CD8-positive, alpha-beta memory T cell (primary cell): ENCODE measurements at places on chromosomes 16 and 17. TPM values are rescaled to one million over a fixed set of nuclear protein-coding genes. Genes with fewer than 3 reads are reported as not detected.

DNA sequence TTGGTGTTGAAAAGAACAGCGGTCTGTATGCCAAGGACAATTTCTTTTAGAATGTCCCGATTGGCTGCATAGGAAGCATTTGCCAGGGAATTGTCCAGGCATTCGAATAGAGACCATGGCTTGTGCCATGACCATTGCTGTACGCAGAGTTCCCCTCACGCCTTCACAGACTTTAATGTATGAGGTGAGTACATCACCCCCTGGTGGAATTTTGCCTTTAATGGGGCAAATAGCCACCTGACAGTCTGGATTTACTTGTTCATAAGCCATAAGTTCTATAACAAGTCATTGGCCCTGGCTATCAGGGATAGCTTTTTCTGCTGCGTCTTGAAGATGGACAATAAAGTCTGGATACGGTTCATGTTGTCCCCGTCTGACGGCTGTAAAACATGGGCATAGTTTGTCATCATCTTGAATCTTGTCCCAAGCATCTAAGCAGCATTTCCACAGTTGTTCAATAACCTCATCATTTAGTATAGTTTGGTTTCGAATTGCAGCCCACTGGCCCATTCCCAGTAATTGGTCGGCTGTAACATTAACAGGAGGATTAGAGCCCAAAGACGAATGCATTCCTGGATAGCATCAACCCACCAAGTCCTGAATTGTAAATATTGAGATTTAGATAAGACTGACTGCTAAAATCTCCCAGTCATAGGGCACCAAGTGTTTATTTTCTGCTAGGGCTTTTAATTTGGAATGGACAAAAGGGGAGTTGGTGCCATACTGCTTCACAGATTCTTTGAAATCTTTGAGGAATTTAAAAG, 67.7 kb upstream of the ARL4D start:
- no peak for DNase-seq

Gene HYDIN
- not detected for total RNA-seq

GRCh38 chr17:17933775-17934174, 38.4 kb downstream of the TOM1L2 start:
- no peak for DNase-seq

DNA sequence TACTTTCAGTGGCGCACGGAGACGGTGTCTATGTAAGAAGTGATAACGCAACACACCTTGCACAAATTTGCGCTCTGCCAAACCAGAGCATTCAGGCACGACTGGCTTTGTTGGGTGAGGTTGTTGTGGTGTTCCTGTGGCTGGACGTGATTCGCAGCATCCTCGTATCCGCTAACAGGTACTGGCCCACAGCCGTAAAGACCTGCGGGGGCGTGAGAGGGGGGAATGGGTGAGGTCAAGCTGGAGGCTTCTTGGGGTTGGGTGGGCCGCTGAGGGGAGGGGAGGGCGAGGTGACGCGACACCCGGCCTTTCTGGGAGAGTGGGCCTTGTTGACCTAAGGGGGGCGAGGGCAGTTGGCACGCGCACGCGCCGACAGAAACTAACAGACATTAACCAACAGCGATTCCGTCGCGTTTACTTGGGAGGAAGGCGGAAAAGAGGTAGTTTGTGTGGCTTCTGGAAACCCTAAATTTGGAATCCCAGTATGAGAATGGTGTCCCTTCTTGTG, 510.9 kb downstream of the KCNJ18 start:
- no peak for DNase-seq

GRCh38 chr16:23128056-23128455, 21.2 kb downstream of the USP31 start:
- DNase-seq, result no peak

DNA sequence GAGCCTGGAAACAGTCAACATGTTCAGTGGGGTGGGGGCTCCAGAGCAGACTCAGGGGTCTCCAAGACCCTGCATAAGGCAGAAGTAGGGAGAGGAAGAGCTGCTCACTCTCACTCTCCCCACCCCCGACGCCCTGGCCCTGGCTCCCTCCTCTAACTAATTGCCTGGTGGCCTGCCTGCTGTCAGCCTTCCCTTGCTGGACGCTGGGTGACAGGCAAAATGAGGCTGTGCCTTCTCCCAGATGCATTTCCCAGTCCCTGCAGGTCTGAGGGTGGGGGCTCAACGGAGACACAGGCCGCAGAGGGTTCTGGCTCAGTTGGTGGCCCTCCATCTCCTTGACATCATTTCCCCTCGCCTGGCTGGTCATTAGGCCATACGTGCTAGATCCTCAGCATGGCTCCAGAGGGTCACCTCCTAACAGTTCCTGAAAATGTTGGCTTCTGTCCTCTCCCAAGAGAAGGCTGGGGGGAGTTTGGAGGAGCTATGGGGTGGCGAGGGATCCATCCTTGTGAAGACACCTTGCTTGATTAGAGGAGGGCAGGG, 1.4 kb downstream of the FMNL1 start:
- no peak for DNase-seq

Gene KRT31
- not detected for total RNA-seq

DNA sequence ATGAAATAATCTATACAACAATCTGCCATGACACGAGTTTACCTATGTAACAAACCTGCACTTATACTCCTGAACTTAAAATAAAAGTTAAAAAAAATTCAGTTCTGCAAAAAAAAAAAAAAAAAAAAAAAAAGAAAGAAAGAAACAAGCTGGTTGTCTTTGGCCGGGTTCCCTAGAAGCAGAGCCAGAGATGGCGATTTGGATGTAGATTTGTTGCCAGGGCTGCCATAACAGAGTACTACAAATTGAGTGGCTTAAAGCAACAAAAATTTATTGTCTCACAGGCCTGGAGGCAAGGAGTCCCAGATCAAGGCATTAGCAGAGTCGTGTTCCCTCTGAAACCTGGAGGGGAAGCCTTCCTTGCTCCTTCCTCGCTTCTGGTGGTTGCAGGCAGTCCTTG, 20.4 kb downstream of the SYT17 start:
- DNase-seq, result no peak

DNA sequence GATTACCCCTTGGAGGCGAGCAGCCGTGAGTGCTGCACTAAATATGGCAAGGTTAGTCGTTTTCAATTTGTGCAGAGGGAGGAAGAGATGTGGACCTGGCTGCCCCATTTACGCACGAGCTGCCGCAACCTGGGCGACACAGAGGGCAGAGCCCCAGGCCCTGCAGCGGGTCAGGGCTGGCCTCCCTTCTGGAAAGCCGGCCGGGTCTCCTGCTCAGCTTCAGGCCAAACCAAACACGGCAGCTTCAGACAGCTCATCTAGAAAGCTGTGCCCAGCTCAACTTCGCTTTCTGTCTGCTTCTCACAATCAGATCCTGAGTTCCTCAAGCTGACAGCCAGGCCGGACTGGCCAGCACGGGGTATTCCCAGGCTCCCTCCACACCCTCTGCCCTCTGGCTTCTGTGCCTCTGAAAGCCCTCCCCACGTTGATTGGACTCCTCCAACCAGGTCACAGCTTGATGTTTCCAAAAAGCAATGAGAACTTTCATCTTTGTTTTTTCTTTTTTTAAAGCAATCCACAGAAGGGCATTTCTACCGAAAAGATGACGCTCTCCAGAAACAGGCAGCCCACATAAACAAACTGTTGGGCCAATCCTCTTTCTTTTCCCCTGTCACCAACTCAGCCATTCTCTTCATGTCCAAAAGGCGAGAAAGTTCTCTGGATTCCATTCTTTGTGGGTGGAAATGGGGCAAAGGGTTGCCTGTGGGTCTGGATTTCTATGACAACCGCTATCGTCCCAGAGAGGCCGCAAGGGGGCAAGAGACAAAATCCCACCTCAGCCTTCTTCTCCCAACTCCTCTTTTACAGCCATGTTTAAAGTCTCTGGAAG, 189.0 kb downstream of the ZFHX3 start:
- no peak for DNase-seq

Gene CRHR1
- total RNA-seq, result not detected

Gene AOC3
- total RNA-seq, result 1.0 TPM

Gene KRT38
- not detected for total RNA-seq

Gene WFDC1
- not detected for total RNA-seq

Gene AGRP
- not detected for total RNA-seq

Gene AARSD1
- total RNA-seq, result 102 TPM

Gene MARF1
- total RNA-seq, result 69.0 TPM

Gene WNT9B
- not detected for total RNA-seq

- no peak for DNase-seq
These were observed 19.7 kb downstream of the GINS3 start for GRCh38 chr16:58411736-58412614.

Gene KCNJ12
- not detected for total RNA-seq

Gene SOX8
- total RNA-seq, result 0.39 TPM

DNA sequence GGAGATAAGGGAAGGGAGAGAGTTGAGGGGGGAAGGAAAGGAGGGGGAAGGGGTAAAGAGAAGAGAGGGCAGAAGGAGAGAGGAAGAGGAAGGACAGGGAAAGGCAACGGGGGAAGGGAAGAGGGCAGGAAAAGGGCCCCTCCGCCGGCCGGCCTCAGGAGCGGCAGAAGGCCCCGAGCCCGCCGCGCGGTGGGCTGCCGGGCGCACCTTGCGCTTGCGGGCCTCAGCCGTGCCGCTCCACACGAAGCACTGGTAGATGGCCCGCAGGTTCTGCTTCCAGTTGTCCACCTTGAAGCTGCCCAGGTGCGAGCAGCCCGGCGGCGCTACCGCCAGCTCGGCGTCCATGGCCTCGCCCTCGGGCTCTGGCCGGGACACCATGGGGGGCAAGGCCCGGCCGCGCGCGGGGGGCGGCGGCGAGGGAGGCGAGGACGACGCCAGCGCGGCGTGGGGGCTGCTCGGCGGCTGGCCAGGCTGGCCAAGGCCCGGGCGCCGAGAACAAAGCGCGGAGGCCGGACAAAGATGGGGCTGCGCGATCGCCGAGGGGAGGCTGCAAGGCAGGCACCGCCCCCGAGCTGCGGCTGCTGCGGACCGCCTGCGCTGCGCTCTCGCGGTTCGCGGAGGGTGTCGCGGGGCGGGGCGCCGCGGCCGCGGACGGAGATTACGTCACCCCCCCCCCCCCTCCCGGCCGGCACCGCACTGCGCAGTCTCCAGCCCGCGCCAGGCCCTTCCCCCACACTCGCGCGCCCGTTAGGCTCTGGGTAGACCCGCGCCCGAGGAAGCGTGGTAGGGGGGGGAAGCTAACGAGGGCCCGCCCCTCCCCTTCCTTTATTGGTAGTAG, at the start of gene USP22:
USP22 (minus strand) TSS at position 554 of the 838 bp plus-strand sequence; CDS start at position 378, 176 bp downstream.
- no peak for DNase-seq
